T-cell (primary cell): ENCODE measurements at places on chromosomes 11 and 22. TPM values are rescaled to one million over a fixed set of nuclear protein-coding genes. Genes with fewer than 3 reads are reported as not detected.

The MMP12 gene
- not detected for total RNA-seq

The POLR2F gene
- 54.5 TPM for total RNA-seq

The SCGB1A1 gene
- total RNA-seq: not detected

The NXPE4 gene
- not detected for total RNA-seq

The SLC25A18 gene
- total RNA-seq: not detected

The MMP13 gene
- not detected for total RNA-seq

The ADAMTS15 gene
- 0.06 TPM for total RNA-seq
